ENCODE measurements at places on chromosomes 2 and 18.

- DNase-seq: peak; percentile 81
These were observed 18.2 kb upstream of the TMEM247 start for GRCh38 chr2:46461011-46461674.

- no peak for DNase-seq
These were observed 98.8 kb downstream of the TRABD2A start for GRCh38 chr2:84781942-84782716.

DNA sequence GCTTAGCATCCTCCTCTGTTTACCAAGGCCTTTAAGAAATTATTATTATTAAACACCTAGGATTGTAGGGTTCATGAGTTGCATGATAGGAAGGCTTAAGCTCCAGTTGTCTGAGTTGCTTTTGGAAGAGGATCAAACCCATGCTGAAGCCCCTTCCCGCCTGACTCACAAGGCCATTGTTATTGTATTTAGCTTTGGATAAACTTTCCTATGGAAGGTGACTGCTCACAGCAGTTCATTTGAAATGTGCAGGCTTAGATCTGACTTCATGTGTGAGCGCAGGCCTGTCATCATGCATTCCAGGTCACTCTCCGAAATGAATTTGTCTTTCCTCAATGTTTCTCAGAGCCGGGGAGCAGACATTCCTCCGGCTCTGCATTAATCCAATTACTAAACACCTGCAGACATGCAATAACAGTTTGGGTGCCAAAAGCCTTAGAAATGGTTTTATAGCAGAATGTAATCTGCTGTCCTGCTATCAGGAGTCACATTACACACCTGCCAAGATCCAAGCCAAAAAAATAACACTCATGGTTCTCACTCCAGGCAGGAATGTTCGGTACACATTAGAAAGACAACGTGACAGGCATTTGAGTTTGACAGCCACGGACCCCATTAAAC lies 119.9 kb downstream of the OSR1 start:
- DNase-seq: no peak

GRCh38 chr2:151840216-151841046 lies 12.2 kb upstream of the ARL5A start:
- peak; percentile 63 for DNase-seq

GRCh38 chr2:144982481-144982880 lies 462.6 kb upstream of the ZEB2 start:
- DNase-seq: no peak

DNA sequence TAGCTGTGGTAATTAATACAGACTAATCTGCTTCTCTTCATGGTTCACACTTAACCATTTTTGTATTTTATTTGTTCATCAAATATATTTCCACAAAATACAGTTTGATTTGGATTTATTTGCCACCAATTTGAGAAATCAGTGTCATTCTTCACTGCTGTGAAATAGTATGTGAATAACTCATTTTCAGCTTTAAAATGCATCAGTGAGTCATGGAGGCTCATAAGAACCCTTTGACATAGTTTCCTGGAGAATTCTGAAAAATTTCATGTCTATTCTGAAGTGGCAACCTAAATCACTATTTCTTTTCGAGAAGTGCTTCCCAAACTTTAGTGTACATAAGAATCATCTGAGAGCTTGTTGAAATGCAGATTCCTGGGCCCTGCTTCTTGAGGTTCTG lies 1026.7 kb upstream of the ACVR2A start:
- no peak for DNase-seq

DNA sequence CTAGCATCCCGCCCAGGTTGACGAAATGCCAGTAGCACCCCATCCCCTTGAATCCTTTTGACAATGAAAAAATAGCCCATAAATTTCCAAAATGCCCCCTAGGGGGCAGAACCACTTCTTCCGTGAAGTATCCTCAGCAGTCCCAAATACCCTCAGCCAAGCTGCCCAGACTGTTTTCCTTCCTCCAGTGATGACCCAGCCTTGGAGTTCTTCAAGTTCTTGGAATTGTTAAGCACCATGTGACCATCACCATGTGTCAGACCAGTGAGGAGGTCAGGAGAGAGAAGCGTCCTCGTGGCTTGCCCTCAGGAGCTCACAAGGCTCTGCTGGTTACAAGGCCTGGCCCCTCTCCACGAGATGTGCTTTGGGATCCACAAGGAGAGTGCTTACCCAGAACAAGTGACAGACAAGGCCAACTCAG lies 1.4 kb upstream of the SLC23A3 start:
- DNase-seq: peak; percentile 43

DNA sequence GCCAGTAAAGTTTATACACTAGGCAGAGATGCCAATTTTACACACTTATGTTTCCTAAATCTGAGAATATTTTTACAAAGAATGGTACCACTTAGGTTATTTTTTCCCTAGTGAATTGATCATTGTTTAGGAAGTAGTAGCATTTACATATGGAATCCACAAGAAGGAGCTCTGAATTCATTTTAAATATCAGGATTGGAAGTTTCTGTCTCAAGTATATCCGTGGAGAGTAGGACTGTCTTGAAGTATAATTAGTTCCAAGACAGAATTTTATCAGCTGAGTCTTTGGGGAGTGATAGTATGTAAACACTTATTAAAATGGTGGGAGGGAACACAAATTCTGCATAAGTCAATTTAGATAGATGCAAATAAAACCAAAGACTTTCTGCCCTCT lies 82.3 kb upstream of the FAM98A start:
- no peak for DNase-seq

DNA sequence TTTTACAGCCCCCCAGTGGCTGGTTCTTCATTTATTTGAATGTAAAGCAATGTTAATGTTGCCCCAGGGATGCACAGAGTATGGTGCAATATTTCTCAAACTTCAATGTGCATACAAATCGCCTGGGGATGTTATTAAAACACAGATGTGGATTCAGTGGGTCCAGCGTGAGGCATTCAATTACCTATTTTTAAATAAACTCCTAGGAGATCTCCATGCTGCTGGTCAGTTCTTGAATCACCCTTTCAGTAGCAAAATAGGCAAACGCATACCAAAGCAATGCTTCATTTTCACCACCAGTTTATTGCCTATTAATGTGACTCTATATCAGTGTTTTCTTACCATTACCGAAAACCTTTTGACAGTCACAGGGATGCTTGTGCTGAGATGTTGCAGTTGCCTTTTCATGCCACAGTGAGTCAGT lies 530.7 kb downstream of the CBLN2 start:
- no peak for DNase-seq

DNA sequence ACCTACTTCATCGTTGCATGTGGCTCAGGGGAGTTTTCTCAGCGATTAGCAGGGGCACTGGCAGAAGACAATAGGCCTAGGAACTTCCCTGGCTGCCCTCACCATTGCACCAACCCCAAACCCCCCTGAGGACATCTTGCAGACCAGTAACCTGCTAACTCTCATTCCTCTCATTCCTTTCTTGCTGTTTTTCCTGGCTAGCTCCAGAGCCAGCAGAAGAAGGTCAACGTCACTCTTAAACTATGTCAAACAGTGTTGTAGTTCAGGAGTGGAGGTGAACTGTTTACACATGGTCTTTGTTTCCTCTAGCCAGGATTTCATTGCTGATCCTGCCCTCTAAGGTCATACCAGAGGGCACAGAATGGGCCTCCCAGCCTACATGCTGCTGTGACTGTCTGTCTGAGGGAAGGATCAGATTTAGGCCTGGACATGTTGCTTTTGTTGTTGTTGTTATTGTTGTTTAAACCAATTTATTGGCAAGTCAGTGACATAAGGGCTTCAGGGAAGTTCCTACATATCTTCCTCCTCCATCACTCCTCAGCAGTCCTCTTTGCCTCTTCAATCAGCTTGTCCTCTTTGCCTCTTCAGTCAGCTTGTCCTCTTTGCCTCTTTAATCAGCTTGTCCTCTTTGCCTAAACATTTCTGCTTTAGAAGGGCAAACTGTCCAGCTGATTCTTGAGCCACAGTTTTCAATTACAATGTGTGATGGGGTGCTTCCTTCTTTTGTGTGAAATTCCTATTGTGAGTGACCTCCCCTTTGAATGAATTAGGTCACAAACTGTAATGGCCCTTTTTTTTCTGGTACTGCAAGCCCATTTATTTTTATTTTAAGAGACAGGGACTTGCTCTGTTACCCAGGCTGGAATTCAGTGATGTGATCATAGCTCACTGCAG lies 471.9 kb upstream of the TNP1 start:
- DNase-seq: no peak

- no peak for DNase-seq
These were observed 46.4 kb upstream of the SELENOI start for GRCh38 chr2:26299471-26300101.

GRCh38 chr2:162050513-162050961 lies 23.5 kb downstream of the DPP4 start:
- no peak for DNase-seq
